ENCODE measurements at places on chromosomes 7 and 10. TPM values are rescaled to one million over a fixed set of nuclear protein-coding genes. Genes with fewer than 3 reads are reported as not detected.

GRCh38 chr10:110852255-110852896 lies 19.4 kb upstream of the PDCD4 start:
- H3K36me3 ChIP-seq = no peaks in the 10 kb centered on the region
- H3K4me3 ChIP-seq = no peak overlapping the region
- DNase-seq = no peak
- H3K27me3 ChIP-seq = no peaks in the 10 kb centered on the region

AKAP9 gene
- total RNA-seq = 35.8 TPM

- no peaks in the 10 kb centered on the region for H3K36me3 ChIP-seq
- H3K27ac ChIP-seq = no peak overlapping the region
- no peak for DNase-seq
These were observed 18.8 kb downstream of the NOBOX start for GRCh38 chr7:144384555-144385245.

RAMP3 gene
- total RNA-seq = not detected

AKR1C4 gene
- not detected for total RNA-seq

GRCh38 chr10:15419279-15419874 lies 48.3 kb upstream of the FAM171A1 start:
- DNase-seq = peak; percentile 41
- H3K27me3 ChIP-seq = no peaks in the 10 kb centered on the region
- H3K4me3 ChIP-seq = no peak overlapping the region

DNA sequence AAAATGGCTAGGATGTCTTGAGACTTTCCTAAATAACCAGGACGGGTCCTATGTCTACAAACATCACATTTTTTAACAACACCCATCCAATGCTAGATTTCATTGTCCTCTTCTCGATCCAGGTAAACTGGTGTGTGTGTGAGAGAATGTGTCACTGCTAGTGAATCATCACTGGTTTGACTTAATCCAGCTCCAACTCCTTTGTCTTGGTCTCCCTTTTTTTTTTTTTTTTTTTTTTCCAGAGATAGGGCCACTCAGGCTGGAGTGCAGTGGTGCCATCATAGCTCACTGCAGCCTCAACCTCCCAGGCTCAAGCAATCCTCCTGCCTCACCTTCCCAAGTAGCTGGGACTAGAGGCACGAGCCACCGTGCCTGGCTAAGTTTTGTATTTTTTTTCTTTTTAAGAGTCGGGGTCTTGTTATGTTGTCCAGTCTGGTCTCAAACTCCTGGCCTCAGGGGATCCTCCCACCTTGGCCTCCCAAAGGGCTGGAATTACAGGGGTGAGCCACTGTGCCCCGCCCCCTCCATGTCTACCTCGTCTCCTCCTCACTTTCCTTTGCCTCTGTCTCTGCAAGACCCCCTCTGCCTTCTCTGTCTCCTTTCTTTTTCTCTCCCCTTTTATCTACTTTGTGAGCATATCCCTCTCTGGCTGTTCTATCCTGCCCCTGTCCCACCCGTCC lies 2.2 kb upstream of the UFSP1 start:
- H3K27me3 ChIP-seq = peaks cover 38% of the 10 kb centered on the region
- H3K4me1 ChIP-seq = peaks cover 48% of the 10 kb centered on the region
- peak overlapping the region; percentile 62 for H3K27ac ChIP-seq
- H3K4me3 ChIP-seq = peak overlapping the region; percentile 82
- H3K36me3 ChIP-seq = peaks cover 5% of the 10 kb centered on the region

DNA sequence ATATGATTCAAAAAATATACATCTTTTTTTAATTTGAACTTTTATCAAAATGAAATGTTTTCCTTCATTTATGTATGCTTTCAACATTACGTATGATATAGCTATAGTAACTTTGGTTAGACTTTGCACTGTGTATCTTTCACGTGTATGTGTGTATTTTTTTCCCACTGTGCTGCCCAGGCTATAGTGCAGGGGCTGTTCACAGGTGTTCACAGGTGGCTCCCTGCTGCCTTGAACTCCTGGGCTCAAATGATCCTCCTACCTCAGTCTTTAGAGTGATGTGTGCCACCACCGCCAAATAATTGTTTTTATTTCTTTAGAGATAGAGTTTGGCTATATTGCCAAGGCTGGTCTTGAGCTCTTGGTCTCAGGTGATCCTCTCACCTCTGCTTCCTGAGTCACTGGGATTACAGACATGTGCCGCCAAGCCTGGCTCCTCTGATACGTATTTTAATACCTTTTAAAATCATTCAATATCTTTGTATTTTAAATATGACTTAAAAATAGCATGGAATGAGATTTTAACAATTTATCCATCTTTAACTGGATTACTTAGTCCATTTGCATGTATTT lies 29.0 kb downstream of the FANK1 start:
- no peak overlapping the region for H3K27ac ChIP-seq
- H3K4me3 ChIP-seq = no peak overlapping the region
- DNase-seq = no peak
- no peaks in the 10 kb centered on the region for H3K4me1 ChIP-seq

- no peak for DNase-seq
- H3K4me1 ChIP-seq = no peaks in the 10 kb centered on the region
- no peak overlapping the region for H3K4me3 ChIP-seq
- H3K27me3 ChIP-seq = peaks cover 9% of the 10 kb centered on the region
These were observed 4.9 kb downstream of the CPN1 start for GRCh38 chr10:100076750-100077149.

DNA sequence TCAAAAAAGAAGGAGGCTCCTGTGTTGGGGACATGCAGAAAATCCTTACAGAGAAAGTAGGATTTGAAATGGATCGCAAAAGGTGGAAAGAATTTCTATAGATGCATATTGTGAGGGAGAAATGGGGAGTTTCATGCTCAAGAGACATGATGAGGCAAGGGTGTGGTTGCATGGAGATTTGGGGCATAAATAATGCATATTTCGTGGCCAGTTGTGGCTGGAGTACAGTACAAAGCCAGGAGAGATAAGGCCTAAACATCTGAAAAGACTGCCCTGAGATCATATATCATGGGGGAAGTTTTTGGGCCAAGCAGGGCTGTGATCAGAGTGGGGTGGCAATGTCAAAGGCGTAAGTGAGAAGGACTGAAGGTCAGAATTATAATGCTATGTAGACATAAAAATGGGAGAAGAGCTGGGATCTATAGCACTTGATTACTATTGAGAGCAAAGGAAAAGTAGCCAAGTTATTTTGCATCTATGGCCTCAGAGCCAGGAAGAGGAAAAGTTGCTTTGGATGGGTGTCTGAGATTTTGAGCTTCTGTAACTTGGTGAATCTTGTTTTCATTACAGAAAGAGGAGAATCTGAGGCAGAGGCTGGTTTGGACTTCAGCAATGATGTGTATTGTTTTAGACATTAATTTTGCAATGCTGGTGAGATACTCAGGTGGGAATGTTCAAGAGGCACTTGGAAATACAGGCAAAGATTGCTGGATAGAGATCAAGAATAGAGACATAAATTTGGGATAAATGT lies 166.6 kb downstream of the INHBA start:
- H3K4me1 ChIP-seq = no peaks in the 10 kb centered on the region
- H3K36me3 ChIP-seq = no peaks in the 10 kb centered on the region

GRCh38 chr7:17646253-17646956 lies 293.9 kb downstream of the SNX13 start:
- peaks cover 3% of the 10 kb centered on the region for H3K4me1 ChIP-seq
- H3K36me3 ChIP-seq = peaks cover 3% of the 10 kb centered on the region
- DNase-seq = no peak
- no peak overlapping the region for H3K27ac ChIP-seq
- no peaks in the 10 kb centered on the region for H3K27me3 ChIP-seq
- no peak overlapping the region for H3K4me3 ChIP-seq

FGFBP3 gene
- total RNA-seq = 420 TPM

DNA sequence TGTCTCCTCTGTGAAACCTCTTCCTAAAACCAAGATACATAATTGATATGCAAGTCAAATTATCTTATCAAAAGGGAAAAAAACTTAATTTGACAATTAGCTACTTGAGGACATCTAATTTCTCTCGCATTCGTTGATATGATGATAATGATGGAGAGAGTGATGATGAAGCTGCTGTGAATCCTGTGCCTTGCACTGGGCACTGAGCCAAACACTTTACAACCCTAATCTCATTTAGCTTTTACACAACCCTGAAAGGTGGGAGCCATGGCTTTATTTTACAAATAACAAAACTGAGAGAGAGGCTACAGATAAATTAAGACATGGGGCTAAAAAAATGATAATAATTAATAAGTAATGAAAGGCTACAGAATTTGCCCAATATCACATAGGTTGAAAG lies 176.0 kb downstream of the NOC3L start:
- H3K36me3 ChIP-seq = no peaks in the 10 kb centered on the region
- H3K4me1 ChIP-seq = no peaks in the 10 kb centered on the region
- no peaks in the 10 kb centered on the region for H3K27me3 ChIP-seq
- no peak overlapping the region for H3K4me3 ChIP-seq

DNA sequence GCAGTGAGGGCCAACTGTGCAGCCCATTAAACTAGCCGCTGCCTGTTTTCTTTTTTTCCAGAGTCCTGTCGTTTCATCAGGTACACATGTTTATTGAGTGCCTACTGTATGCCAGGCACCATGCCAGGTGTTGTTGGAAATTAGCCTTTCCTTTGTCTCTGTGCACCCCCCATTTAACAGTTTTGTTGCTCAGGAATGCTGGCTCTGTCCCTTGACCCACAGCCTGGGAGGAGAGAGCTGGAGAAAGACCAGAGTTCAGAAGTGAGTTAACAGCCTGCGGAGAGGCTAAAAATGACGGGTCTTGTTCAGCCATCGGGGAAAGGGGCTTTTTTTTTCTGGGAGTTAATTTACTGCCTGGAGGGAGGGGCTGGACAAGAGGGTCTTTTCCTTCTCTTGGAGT lies 1.3 kb downstream of the LRMDA start:
- H3K4me1 ChIP-seq = peaks cover 38% of the 10 kb centered on the region
- peaks cover 29% of the 10 kb centered on the region for H3K27me3 ChIP-seq
- no peak overlapping the region for H3K4me3 ChIP-seq
- H3K36me3 ChIP-seq = no peaks in the 10 kb centered on the region
- no peak for DNase-seq
- no peak overlapping the region for H3K27ac ChIP-seq

DNA sequence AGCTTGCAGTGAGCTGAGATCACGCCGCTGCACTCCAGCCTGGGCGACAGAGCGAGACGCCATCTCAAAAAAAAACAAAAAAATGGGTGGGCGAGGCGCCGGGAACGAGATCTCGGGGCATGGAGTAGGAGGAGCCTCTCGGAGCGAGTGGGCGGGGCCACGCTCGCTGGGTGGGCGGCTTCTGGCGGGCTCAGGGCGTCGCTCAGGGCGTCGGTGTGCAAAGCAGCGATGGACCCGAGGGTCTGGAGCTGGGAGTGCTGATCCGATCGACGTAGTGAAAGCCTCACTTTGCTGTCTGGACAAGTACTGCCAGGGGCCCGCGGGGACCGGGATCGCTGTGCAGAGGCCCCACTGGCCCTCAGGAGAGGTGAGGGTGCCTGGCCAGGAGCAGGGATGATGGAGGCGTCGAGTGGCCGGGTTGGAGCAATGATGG lies 22.6 kb upstream of the AMZ1 start:
- H3K4me1 ChIP-seq = no peaks in the 10 kb centered on the region
- peaks cover 13% of the 10 kb centered on the region for H3K27me3 ChIP-seq
- H3K27ac ChIP-seq = no peak overlapping the region

- no peaks in the 10 kb centered on the region for H3K4me1 ChIP-seq
- no peak for DNase-seq
- H3K4me3 ChIP-seq = no peak overlapping the region
- no peak overlapping the region for H3K27ac ChIP-seq
- no peaks in the 10 kb centered on the region for H3K27me3 ChIP-seq
- no peaks in the 10 kb centered on the region for H3K36me3 ChIP-seq
These were observed 129.4 kb downstream of the SLC16A9 start for GRCh38 chr10:59580026-59580863.

DNA sequence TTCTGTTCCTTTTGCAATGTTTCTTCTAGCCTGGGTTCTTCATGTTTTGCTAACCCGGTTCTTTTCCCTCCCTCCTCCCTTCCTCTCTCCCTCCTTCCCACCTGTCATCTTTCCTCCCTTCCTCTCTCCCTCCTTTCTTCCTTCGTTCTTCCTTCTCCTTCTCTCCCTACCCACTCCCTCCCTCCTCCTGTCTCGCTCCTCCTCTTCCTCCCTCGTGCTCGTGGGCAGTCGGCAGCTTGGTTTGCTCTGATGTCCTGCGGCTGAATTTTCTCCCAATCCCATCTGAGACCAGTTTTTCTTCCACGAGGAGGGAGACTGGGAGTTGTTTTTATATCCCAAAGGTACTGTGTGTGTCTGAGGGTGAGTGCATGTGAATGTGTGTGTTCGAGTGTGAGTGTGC lies 43.6 kb upstream of the DIP2C start:
- peaks cover 6% of the 10 kb centered on the region for H3K36me3 ChIP-seq
- H3K27me3 ChIP-seq = peaks cover 35% of the 10 kb centered on the region
- H3K4me1 ChIP-seq = no peaks in the 10 kb centered on the region
- no peak overlapping the region for H3K27ac ChIP-seq

ELFN1 gene
- total RNA-seq = 8.5 TPM

GRCh38 chr10:95414844-95415485 lies 124.2 kb upstream of the PDLIM1 start:
- H3K27me3 ChIP-seq = no peaks in the 10 kb centered on the region
- H3K27ac ChIP-seq = peak overlapping the region; percentile 28
- no peaks in the 10 kb centered on the region for H3K36me3 ChIP-seq
- no peak for DNase-seq
- H3K4me1 ChIP-seq = peaks cover 65% of the 10 kb centered on the region

RASSF4 gene
- total RNA-seq = 16.4 TPM

DNA sequence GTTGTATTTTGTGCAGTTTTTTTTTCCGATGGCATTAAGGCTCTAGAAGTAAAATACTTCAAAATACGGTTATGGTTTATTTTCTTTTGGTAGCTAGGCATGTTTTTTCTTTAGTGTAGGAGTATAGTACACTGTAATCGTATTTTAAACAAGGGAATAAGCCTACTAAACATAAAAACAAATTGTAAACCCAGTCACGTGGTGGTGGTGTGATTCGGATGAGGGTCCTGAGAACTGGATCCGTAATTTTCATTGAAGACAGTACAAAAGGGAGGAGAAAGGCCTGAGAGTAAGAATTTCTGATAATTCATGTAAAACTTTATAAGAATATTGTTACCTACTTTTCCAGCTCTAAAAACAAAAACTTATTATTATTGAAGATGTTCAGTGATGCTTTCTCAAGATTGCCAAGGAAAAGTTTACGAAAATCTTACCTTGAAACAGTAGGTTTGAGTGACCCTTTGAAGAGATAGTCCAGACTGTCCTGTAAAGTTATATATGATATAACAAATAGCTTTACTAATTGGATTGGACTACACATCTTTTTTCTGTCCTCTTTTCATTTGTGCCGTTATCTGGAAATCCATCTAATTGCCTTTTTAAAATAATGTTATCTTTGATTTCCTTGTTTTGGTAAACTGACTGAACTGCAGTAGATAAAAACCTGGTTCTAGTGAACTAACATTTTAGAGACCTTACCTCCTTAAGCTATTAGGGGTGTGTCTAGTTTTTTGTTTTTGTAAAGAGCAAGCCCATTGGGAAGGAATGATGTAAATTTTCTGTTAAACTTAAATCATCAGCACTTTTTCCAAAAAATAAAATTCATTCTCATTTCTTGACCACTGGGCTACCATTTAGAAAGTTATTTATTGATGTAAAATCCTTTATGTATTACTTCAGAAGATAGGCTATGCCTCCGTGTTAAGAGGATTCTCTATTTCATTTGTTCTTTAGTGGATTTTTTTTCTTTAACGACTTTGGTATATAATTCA lies 1.0 kb upstream of the PBLD start:
- H3K27me3 ChIP-seq = peaks cover 8% of the 10 kb centered on the region
- no peak for DNase-seq
- peak overlapping the region; percentile 100 for H3K4me3 ChIP-seq
